ENCODE measurements at places on chromosomes 4 and X.
A peak's percentile ranks its signal among the peaks of the same experiment; 100 is the strongest.

- peak; percentile 11 for DNase-seq
Observed at GRCh38 chrX:112147206-112147605, 64.6 kb upstream of the TRPC5 start.

DNA sequence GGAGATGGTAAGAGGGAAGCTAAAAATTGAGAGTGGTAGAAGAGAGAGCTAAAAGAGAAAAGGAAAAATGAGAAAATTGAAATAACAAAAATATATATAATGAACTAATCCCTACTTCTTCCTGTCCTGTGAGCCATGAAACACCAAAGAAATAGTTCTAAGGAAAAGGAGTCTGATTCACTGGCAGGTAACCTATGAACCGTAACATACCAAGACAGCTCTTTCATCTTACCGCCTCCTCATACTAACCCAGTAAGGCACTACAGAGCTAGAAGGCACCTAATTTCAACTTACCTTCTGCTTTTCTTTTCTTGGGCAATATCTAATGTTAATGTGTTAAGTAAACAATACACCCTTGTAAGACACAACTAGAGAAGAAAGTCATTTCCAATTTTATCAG, 297.7 kb upstream of the DIAPH2 start:
- DNase-seq: no peak

GRCh38 chr4:44493924-44494323, 45.3 kb upstream of the KCTD8 start:
- peak; percentile 6 for DNase-seq

- no peak for DNase-seq
Observed at GRCh38 chr4:164442180-164442579, 311.8 kb upstream of the SMIM31 start.

GRCh38 chr4:167233685-167234315, 494 bp downstream of the SPOCK3 start:
- DNase-seq: no peak

GRCh38 chr4:171524903-171525302, 288.3 kb upstream of the GALNTL6 start:
- no peak for DNase-seq

GRCh38 chrX:40933706-40934425, 151.4 kb upstream of the USP9X start:
- DNase-seq: peak; percentile 13

DNA sequence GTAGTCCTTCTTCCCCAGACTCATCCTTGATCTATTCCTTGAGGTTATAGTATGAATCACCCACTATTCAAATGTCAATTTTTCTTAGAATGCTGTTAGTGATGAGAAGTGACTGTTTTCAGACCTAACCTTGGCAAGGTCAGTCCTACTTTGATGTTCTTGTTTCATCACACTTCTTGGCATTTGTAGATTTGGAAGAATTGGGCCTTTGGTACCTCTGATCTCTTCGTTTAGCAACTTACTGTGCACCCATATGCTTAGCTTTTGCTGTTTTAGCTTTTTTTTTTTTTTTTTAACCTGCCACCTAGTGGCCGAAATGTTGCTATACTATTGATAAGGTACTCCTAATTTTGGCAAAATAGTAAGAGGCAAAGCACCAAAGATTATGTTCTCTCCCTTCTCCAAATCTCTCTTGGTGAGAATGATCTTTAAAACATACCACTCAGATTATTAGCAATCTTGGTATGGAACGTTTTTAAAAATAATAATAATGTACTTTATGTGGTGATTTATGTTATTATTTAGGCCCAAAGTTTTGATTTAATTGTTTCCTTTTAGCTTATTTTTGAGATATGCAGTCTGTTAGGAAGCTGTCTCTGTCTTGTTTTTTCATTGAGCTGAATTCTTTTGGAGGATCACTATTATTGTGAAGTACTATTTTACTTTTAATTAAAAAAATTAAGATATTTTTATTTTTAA, 16.6 kb downstream of the DCK start:
- DNase-seq: peak; percentile 50

- peak; percentile 43 for DNase-seq
Observed at GRCh38 chr4:77308843-77309242, 151.8 kb downstream of the CCNG2 start.

- DNase-seq: no peak
Observed at GRCh38 chr4:108540536-108540935, 79.8 kb upstream of the RPL34 start.

DNA sequence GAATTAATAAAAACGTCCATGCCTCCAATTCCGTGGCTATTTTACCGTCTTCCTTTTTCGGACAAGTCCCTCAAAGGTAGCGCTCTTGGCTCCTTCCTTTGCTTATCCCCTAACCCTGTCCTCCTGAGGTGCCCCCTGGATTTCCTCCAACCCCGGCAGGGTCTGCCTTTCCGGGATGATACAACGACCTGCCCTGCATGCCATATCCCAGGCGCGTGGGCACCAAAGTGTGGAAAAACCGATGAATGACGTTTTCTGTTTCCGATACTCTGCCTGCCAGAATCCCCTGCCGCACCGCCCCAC, 706 bp upstream of the CSTF2 start:
- DNase-seq: no peak

Measured in K562 (cell line).